ENCODE measurements at places on chromosomes 6 and 20.

- no peak for DNase-seq
Measured at GRCh38 chr20:12355185-12355584, 437.5 kb downstream of the BTBD3 start.

GRCh38 chr6:129969064-129969463, 49.3 kb upstream of the L3MBTL3 start:
- no peak for DNase-seq

- no peak for DNase-seq
Measured at GRCh38 chr6:45718871-45719270, 296.8 kb downstream of the CLIC5 start.

GRCh38 chr6:107822176-107823046, 1.7 kb downstream of the SCML4 start:
- DNase-seq: no peak

- no peak for DNase-seq
Measured at GRCh38 chr20:58810116-58810878, 40.4 kb downstream of the GNAS-AS1 start.

- DNase-seq: no peak
Measured at GRCh38 chr6:103273048-103273447, 1586.7 kb downstream of the HACE1 start.

GRCh38 chr20:4774207-4774606, 52.5 kb downstream of the PRND start:
- no peak for DNase-seq

GRCh38 chr6:45608252-45608913, 230.6 kb upstream of the SUPT3H start:
- no peak for DNase-seq
